ENCODE measurements at places on chromosomes 6 and 20.

DNA sequence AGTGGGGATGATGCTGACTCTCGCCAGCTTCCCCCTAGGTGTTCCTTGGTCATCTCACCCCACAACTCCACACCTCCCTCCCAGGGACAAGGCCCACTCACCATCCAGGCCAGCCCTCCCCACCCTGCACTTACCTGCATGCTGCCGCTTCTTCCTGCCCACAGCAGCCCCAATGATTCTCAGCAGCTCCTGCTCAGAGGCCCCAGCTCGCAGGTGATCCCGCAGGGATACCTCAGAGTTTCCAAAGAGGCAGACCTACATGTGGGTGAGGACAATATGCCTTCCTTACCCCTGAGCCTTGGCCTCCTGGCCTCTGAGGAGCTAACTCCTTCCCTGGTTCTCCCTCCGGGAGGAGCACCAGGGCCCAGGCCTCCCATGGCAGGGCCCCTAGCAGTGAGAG, 24.6 kb downstream of the MOCS1 start:
- DNase-seq, result no peak

GRCh38 chr20:53927990-53928389, 142.4 kb downstream of the BCAS1 start:
- no peak for DNase-seq

DNA sequence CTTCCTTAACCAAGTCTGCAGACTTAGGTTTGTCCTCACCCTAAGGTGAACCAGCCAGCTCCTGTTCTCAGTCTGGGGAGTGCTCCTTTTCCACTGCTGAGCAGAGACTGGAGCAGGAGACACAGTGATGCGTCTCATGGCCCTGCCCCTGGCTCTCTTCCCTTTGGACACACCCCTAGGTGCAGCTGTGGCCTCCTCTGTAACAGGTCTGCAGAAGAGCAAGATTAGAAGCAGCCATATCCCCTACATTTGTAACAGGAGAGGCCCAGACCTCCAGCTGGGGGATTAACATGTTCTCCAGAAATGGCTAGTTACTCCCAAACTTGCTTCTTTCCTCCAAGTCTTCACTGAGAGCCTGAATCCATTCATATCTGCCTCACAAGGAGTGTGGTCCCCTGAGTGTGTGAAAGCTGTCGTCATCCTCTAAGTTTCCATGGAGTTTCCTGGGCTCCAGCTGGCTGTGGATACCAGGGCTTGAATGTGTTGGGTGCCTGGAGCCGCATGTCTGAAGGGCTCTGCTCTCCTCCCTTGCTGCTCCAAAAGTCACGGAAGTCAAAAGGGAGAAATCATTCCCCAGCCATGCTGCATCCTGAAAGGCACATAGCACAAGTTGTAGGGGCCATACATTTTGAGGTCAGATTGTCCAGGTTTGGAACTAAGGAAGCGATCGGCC, 57.7 kb downstream of the PPP1R14C start:
- DNase-seq, result no peak

DNA sequence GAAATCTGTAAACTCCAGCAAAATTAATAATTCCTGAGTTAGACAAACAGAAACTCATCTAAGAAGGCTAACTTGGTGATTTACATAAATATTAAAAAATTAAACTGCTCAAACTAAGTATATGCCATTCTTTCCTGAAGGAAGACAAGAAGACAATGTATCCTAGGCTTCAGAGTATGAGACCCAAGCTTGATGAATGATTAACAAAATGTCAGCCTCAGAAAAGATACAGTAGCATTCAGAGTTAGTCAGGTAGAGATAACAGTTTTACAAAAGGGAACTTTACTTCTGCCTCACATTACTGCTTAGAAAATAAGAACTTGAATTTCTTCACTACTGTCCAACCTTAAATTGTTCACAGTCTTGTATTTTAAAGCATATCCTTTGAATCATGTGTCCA, 12.0 kb downstream of the CSNK2A1 start:
- DNase-seq, result no peak

- peak; percentile 29 for DNase-seq
These were observed 77.1 kb downstream of the TMEM170B start for GRCh38 chr6:11614534-11615213.

- DNase-seq, result no peak
These were observed 34.1 kb downstream of the EZR start for GRCh38 chr6:158785036-158785435.

DNA sequence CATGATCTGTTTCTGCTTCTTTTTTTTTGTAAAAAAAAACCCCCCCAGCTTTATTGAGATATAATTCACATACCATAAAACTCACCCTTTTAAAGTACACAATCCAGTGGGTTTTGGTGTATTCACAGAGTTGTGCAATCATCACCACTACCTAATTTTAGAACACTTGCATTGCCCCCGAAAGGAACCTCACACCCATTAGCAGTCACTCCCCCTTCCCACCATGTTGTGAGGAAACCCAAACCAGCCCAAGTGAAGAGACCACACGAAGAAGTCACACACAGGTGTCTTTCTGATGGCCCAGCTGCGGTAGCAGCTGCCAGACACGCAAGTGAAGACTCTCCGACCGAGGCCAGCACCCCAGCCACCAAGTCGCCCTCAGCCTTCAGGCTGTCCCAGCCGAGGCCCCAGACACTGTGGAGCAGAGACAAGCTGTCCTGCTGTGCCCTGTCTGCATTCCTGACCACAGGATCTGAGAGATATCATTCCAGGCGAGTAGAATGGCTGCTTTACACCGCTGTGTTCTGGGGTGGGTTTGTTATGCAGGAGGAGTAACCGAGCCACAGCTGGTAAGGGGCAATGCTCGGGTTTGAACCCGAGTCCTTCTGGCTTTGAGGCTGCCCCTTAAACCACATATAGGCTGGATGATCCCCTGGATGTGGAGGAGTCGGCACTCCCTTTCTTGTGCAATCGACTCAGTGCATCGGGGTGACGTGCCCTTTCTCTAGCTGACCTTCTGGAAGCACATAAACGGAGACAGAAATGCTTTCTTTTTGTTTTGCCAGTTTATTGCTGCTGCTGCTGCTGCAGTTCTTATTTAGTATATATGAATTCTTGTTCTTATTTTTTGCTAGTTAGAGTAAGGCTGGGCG, 59.1 kb upstream of the PTPN1 start:
- DNase-seq, result peak; percentile 70

GRCh38 chr6:106745197-106745770, 115.9 kb downstream of the QRSL1 start:
- no peak for DNase-seq

Measured in EH (cell line).